ENCODE measurements at places on chromosomes 16 and 17.

GRCh38 chr16:48317614-48318315 lies 67.4 kb downstream of the SIAH1 start:
- no peak for DNase-seq

GRCh38 chr17:4833178-4833940 lies at the start of gene MINK1:
Gene MINK1, plus strand, starts transcription at chr17:4833340. Its CDS starts 244 bp downstream, at chr17:4833584.
- DNase-seq = peak; percentile 99

DNA sequence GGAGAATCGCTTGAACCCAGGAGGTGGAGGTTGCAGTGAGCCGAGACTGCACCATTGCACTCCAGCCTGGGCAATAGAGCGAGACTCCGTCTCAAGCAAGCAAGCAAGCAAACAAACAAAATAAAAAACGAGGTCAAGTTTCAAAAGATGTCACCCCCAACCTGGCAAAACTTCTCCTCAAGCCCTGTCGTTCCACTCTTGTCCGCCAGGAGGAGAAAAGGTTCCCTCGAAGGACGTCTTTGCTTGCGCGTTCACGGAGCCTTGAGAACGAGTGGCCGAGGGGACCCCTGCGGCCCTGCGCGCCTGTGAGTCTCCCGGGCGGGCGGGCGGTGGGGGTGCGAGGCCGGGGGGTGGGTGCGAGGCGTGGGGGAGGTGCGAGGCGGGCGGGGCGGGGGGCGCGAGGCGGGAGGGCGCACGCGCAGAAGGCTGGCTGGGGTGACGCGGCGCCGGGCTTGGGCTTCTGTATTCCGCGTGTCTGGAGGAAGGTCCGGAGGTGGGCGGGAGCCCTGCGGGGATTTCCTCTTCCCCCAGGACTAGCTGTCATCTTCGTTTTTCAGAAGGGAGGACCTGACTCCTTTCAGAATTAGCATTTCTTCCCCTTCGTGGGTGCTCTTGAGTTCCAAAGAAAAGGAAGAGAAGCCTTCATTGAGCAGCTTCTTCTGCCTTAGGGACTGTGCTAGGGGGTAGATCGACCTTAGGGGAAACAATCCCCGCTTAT lies 3.7 kb downstream of the SLC52A1 start:
- DNase-seq = peak; percentile 79

GRCh38 chr17:7922845-7923628 lies 6.6 kb downstream of the KCNAB3 start:
- peak; percentile 81 for DNase-seq

GRCh38 chr17:60435244-60436167 lies 13.2 kb downstream of the CHCT1 start:
- DNase-seq = peak; percentile 72

- peak; percentile 62 for DNase-seq
Observed at GRCh38 chr17:32461853-32462617, 17.7 kb downstream of the PSMD11 start.

DNA sequence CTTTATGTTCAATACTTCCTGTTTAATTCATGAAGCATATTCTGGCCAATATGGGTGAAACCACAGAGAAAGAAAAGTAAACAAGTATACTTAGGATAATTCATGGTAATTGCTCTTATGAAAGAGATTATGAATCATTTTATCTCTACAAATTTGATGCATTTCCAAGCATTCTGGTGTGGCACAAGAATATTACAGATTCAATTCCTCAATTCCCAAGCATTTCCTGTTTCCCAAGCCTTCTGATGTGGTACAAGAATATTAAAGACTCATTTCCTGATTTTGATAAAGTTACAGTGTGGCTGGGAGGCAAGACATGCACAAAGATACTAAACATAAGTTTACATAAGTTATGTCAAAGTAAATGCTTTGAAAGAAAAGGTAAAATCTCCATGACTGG lies 126.1 kb upstream of the NUDT7 start:
- DNase-seq = no peak

GRCh38 chr17:37123941-37124820 lies 175.4 kb downstream of the AATF start:
- no peak for DNase-seq

- DNase-seq = no peak
Observed at GRCh38 chr17:4160294-4160859, 17.4 kb downstream of the CYB5D2 start.

GRCh38 chr16:85759136-85759535 lies 8.2 kb upstream of the C16orf74 start:
- peak; percentile 69 for DNase-seq

GRCh38 chr16:75176926-75177325 lies 28.6 kb downstream of the ZFP1 start:
- DNase-seq = no peak

- no peak for DNase-seq
Observed at GRCh38 chr16:16147316-16147999, 75.8 kb downstream of the ABCC6 start.

GRCh38 chr17:16947470-16947869 lies 24.4 kb downstream of the TNFRSF13B start:
- no peak for DNase-seq

GRCh38 chr16:84104231-84104630 lies 12.5 kb downstream of the MBTPS1 start:
- no peak for DNase-seq

- no peak for DNase-seq
Observed at GRCh38 chr16:29767062-29767461, 11.0 kb upstream of the ZG16 start.

DNA sequence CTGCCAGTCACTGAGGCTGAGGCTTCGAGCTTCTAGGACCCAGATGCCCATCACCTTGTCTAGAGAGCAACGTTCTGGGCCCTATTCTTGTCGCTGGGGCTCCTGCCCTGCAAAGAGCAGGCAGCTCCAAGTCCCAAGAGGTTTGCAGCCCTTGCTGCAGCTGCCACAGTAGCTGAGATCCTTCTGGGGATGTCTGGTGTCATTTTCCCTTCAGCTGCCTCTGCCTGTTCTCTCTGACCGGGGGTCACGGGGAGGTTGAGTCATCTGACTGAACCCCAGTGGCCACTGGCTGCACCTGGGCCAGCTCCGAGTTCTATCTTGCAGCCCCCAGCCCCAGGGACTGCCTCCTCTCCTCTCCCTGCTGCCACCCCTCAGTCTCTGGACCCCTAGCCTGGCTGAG lies 4.9 kb downstream of the WSCD1 start:
- DNase-seq = no peak

DNA sequence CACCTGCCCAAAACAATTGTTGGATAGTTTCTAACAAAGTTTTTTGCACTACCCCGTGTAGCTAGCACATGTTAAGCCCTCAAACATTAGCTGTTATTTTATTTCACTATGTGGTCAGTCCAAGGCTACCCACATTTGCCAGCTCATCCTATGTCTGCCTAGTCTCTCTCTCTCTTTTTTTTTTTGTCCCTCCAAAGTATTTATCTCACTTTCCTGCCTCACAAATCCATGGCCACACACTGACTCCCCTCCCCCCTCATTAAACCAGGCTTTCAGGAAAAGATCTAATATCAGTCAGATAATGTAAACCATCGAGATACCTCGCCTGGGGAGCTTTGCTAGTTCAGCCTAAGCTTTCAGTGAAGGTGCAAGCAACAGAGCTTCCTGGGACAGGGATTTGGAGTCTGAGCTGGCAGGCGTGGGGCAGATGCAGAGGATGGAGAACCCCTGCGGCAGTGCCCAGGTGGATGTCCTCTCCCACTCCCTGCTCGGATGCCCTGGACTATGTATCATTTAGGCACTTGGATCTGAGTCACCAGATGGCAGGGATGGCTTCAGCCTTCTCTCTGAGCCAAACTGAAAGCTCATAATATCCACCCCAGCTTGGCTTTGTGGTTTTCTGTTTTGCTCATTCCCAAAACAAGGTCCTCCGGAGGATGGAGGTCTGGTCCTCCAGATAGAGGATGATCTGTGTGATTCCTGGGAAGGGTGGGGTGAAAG lies 73.7 kb upstream of the FOXF1 start:
- no peak for DNase-seq

GRCh38 chr16:2598133-2598641 lies 60.4 kb downstream of the PDPK1 start:
- DNase-seq = no peak

GRCh38 chr16:17509194-17509593 lies 38.4 kb upstream of the XYLT1 start:
- DNase-seq = no peak

DNA sequence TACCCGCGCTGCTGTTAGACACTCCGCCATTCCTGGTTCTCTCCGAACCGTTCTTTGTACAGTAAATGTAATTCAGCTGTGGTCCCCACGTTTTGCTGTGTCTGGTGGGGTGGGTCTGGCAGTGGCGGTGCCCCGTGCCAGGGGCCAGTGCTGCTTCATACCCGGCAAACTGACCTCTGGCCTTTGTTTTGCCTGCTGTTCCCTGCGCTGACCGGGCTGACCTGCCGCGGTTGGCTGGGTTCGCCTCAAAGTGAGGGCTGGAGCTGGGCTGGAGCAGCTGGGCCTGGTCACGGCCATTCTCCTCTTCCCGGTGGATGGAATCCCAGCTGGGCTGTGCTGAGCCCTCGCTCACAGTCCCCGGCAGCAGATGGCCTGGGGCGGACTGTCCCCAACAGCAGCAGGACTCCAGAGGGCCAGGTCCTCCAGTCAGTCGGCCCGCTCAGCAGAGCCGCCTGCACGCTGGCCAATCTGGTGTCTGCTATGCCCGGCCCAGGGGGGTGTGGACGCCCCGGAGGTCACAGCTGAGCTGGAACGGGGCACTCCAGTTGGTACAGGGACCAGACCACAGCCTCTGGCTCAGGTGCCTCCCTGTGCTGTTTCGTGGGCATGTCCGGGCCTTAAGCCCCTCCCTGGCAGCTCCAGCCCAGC lies 1.5 kb upstream of the WFIKKN1 start:
- no peak for DNase-seq

DNA sequence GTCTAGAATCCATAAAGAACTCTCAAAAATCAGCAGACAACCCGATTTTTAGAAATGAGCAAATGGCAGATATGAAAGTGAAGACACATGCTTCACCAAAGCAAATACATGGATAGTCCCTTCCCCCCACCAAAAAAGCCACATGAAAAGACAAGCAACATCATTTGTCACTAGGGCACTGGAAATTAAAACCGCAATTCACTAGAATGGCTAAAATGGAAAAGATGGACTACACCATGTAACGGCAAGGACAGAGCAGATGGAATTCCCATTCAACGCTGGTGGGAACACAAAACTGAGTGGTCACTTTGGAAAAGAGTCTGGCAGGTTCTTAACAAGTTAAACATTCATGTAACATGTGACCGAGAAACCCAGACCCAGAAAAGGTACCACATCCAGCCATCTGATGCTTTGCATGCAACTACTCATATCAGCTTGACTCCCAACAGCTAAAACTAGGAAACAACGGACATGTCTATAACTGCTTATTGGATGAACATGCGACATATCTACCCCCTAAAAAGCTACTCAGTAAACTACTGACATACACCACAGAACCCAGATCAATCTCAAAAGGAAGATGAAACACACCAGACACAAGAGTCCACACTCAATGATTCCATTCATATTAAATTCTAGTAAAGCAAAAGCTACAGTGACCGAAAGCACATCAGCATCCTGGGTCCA lies 132.6 kb downstream of the ZNF778 start:
- DNase-seq = no peak

DNA sequence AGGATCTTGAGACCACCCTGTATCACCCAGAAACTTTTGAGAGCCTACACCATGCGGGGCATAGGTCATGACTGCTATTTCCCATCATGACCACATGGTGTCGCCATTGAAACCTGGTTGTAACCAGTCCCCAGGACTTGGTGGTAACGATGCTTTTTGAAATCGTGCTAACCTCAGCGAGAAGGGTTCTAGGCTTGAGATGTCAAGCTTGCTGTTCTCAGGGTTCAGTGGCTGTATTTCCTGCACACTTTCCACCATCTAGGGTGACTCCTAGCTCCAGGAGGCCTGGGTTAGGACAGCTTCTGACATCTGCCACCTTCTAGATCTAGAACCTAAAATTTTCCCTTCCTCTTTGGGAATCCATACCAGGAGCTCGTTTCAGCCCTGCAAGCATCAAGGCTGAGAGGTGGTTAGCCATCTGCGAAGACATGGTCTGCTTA lies 13.0 kb upstream of the SPNS3 start:
- peak; percentile 81 for DNase-seq

DNA sequence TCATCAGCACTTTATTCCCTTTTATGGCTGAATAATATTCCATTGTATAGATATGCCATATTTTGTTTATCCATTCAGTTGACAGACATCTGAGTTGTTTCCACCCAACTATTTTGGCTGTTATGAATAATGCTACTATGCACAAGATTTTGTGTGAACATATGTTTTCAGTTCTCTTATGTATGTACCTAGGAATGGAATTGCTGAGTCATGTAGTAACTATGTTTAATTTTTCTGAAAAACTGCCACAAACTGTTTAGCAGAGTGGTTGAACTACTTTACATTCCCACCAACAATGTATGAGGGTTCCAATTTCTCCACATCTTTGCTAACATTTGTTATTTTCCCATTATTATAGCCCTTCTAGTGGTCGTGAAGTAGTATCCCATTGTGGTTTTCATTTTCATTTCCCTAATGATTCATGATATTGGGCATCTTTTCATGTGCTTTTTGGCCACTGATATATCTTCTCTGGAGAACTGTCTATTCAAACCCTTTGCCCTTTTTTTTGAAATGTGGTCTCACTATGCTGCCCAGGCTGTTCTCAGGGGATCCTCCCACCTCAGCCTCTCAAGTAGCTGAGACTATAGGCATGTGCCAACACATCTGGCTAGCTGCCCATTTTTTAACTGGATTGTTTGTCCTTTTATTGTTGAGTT lies 26.3 kb downstream of the SMURF2 start:
- no peak for DNase-seq

GRCh38 chr17:70314506-70314905 lies 145.2 kb downstream of the KCNJ2 start:
- DNase-seq = no peak

DNA sequence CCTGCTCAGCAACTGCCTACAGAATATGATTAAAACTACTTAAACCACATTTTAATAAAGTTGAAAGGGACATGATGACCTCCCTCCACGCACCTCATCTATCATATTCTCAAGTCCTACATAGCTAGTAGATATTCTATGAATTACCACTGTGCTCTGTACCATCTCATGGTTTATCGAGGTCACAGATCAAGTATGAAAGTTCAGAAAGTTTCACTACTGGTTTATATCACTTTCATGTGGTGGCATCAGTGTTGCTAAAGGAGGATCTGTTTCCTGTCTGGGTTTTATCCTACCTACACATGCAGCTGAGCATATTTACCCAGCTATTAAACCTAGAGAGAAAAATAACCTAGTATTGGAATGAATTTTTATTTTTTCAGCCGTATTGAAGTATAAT lies 214.9 kb upstream of the MON1B start:
- DNase-seq = peak; percentile 21

Data from germinal center (tissue), 1 donor.